ENCODE measurements at places on chromosomes 7 and 10. TPM values are rescaled to one million over a fixed set of nuclear protein-coding genes. Genes with fewer than 3 reads are reported as not detected.

The LFNG gene
- 2.4 TPM for total RNA-seq

The GNAT3 gene
- not detected for total RNA-seq

The CTBP2 gene
- 34.5 TPM for total RNA-seq

The PKD2L1 gene
- total RNA-seq, result not detected

The FAM131B gene
- 1.0 TPM for total RNA-seq

DNA sequence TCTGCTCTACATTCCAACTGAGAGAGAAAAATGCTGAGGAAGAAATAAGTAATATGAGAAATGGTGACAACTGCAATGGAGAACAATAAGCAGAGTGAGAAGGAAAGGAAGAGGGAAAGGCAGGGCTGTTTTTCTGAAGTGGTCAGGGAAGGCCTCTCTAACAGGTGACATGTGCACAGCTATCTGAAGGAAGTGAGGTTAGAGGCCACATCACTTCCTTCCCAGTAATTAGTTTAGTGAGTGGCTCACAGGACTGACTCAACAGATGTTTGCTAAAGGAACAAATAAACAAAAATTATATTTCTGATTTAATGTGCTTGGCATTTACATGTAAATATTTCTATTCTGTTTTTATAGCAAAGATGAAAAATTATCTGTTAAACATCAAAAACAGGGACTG is 77.9 kb downstream of the ARHGAP21 start:
- no peak for DNase-seq

GRCh38 chr10:108684431-108684830 is 1238.9 kb downstream of the XPNPEP1 start:
- no peak for DNase-seq

GRCh38 chr7:91181949-91182348 is 82.3 kb upstream of the FZD1 start:
- DNase-seq, result no peak

GRCh38 chr7:46544396-46545008 is 623.4 kb upstream of the IGFBP3 start:
- no peak for DNase-seq

DNA sequence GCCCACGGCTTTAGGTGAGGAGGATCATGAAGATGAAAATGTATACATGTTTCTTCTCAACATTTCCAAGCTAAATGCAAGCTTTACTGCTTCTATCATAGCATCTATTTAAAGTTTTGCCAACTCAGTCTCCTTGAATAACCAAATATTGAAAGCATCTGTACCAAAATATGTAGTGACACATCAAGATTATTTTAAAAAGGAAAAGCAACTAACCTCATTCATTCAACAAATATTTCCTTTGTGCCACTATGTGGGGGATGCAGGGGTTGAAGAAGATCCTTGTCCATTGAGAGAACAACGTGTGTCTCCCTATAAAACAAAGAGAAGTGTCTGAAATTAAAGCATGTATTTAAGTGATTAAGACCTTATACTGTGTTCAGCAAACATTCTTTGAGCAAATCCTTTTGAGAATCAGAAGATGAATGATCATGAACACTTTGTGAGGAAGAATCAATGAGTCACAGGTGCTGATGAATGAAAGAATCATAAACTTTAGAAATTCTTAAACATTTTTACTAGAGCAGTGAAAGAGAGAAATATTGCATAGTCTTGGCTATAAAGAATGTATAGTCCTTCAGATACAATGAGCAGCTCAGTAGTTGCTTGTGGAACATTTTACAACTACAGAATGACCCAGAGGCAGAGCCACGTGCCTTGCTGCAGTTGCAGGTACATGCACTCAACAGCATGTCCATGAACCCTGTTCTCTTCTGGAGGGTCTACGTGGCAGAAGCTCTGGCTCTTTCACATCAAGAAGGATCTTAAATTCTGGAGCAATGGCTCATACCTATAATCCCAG is 13.9 kb downstream of the TAS2R60 start:
- DNase-seq, result no peak

GRCh38 chr7:156656598-156656997 is 16.0 kb downstream of the RNF32 start:
- no peak for DNase-seq

DNA sequence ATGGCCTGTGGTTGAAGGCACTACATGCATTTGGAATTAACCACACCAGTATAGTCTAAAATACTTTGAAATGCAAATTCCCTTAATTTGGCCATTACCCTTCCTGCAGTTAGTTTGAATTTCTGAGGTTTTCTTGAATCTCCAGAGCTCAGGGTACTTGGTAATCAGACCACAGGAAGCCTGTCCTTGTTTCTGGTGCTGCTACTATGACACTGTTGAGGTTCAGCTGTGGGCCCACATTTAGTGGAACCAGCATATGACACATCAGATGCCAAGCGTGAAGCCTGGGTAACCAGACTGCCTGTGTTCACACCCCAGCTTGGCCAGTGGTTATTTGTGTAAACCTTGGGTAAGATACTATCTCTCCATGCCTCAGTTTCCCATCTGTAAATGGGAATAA is 124.3 kb downstream of the SNX10 start:
- DNase-seq, result no peak

- no peak for DNase-seq
These were observed 5.1 kb downstream of the SCART1 start for GRCh38 chr10:133458710-133459453.

DNA sequence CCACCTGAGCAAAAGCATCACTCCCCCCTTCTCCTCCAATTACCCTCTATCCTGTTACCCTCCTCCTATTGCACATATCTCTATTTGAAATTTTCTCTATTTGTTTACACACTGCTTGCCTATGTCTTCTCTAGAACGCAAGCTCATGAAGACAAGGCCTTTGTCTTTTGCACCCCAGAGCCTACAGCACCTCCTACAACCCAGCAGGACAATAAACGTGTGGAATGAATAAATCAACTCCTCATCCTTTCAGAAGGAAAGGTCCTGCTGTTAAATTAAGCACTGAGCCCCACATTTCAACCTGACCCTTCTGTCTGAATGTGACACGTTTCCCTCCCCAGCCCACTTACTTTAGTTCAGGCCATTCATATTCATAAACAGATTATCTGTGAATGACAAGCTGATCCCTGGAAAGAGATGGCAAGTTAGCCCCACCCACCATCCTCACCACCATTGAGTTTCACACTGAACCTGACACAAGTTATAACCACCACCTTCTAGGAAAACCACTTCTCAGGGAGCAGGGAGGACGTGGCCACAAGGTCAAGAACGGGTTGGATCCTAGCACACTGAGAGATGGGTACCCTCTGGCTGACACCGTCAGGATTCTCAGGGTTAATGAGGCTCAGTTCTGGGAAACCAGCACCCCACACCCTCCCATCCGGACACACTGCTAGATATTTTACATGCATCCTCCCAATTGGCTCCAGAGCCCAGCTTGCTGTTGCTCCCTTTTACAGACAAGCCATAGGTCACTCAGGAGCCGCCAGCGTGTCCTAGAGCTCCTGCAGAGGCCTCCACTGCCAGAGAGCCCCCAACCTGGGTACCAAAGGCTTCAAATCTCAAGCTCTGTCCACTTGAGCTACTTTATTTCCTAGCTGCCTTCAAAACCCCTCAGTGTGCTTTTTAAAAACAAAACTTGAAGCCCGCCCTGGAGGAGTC is 934 bp downstream of the PRTFDC1 start:
- DNase-seq, result no peak
